ENCODE measurements at places on chromosomes 16 and 17.

DNA sequence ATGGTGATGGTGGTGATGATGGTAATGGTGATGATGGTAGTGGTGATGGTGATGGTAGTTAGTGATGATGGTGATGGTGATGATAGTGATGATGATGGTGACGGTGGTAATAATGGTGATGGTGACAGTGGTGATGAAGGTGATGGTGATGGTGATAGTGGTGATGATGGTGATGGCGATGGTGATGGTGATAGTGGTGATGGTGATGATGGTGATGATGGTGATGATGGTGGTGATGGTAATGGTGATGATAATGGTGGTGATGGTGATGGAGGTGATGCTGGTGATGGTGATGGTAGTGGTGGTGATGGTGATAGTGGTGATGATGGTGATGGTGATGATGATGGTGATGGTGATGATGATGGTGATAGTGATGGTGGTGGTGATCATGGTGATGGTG is 148.7 kb upstream of the TNRC6C start:
- no peak for DNase-seq

DNA sequence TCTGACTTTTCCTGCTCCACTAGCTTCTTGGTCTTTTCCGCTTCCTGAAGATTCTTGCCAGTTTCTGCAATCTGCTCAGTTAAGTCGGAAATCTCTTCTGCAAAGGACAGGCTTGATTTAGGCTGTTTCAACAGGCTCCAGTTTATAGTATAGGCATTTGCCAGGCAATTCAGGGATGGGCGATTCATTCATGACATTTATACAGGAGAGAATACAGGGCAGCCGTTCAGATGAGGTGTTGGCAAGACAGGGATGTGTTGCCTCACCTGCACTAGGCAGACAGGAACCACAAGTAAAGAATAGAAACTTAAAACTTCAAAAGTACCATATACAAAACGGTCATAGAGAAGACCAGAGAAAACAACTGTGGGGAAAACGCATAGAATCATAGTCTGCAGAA is 61.7 kb downstream of the MYH13 start:
- no peak for DNase-seq

DNA sequence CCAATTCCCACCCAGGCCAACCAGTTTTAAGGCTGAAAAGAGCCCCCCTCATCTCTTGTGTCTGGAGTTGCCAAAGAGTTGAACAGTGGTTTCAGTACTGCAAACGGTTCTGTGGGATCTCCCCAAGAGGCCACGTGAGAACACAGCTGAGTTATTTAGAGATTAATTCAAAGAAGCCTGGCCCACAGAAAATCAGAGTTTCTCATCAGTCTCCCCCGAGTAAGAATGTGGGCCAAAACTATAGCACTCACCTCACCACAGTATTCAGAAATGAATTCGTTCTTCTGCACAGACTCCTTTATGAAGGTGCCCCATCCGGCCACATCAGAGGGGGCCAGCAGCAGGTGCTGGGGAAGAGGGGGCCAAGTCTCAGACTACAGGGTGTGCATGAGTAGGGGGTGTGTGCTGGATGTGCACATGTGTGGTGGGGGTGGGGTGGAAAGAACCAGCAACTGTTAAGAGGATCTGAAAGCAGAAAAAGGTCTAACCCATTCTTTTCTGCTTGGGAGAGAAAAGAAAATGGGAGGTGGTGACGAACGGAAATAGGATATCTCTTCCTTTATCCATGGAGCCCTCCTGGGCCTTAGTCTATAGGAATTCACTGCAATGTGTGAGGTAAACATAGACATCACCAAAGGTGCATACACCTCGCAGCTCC is 22.6 kb downstream of the CNTNAP1 start:
- no peak for DNase-seq

GRCh38 chr16:86956437-86956836 is 360.8 kb downstream of the C16orf95 start:
- DNase-seq: no peak

GRCh38 chr16:89563639-89564392 is 3.3 kb downstream of the RPL13 start:
- DNase-seq: no peak

- DNase-seq: peak; percentile 63
These were observed 10.5 kb downstream of the CCR7 start for GRCh38 chr17:40554646-40555295.

- no peak for DNase-seq
These were observed 96.4 kb upstream of the SHISA6 start for GRCh38 chr17:11144358-11145233.

DNA sequence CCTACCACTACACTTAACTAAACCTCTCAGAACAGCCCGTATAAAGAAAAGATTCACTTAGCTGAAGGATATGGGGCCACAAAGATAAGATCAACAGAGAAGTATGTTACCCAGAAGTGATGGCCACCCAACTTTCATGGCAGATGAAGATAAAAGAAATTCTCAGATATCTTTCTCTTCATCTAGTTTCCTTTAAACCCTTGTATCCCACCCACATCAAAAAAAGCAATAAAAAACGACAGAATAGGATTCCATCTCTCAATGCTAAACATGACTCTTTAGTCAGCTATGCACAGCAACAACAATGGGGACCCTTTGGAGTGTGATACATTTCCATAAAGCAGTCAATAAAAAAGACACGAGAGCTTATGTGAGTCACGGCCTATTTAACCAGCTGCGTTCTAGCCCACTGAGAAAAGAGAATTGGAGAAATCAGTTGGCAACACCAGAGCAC is 86.6 kb downstream of the SNX11 start:
- DNase-seq: no peak

GRCh38 chr17:81065500-81065899 is 30.5 kb downstream of the BAIAP2 start:
- no peak for DNase-seq

DNA sequence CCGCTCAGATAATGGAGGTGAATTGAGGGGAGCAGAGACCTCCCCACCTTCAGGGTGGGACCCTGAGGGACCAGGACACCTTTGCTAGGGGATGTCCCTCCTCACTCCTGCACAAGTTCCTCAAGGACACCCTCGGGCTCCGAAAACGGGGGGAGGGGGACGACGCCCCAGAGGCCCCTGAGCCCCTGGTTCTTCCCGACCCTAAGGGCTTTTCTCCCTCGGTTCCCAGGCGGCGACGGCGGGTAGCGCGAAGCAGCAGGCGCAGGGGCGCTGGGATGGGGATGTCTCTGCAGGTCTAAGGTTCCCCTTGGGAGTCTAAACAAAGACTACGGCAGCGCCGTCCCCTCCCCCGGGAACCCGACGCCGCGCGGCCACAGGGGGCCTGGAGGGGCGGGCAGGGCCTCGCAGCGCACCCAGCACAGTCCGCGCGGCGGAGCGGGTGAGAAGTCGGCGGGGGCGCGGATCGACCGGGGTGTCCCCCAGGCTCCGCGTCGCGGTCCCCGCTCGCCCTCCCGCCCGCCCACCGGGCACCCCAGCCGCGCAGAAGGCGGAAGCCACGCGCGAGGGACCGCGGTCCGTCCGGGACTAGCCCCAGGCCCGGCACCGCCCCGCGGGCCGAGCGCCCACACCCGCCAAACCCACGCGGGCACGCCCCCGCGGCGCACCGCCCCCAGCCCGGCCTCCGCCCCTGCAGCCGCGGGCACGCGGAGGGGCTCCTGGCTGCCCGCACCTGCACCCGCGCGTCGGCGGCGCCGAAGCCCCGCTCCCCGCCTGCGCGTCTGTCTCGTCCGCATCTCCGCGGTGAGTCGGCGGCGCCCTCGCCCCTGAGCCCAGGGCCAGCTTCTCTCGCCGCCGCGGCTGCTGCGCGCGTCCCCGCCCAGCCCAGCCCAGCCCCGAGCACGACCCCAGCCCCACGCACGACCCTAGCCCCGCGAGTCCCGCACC is 36.7 kb upstream of the NDRG4 start:
- DNase-seq: no peak

- DNase-seq: no peak
These were observed 110.0 kb downstream of the N4BP1 start for GRCh38 chr16:48499923-48500381.

DNA sequence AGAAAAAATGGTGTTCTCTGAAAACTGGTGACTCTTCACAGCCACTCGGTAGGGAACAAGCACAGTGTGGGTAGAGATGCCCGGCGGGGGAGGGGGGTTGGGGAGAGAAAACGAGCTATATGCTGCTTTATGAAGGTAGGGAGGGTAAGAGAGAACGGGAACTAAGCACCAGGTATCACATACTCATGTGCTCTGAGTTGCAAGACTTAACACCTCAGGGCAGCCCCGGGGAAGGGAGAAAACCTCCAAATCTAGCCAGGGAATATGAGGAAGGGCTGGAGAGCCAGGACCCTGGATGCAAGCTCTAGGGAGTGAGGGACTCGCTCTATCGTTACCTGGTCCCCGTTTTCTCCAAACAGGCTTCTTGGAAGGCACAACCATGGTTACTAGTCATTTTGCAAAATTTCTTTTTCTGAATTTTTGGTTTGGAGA is 35.3 kb downstream of the HIC1 start:
- DNase-seq: no peak

DNA sequence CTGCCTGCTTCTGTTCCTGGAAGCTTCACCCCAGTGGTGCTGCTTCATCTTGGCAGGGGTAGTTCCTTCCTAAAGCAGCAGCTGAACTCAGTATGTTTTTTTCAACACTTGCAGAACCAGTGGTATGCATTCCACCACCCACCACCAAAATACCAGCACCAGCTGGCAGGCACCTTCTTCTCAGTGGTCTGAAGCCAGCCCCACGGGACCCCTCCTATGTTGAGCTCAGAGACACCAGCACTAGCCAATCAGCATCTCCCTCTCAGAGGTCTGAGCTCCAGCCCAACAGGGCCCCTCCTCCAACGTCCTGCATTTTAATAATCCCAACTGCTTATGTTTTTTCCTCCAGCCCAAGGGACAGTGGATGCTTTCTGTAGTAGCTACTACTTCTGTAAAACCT is 299.6 kb upstream of the CCL2 start:
- DNase-seq: no peak

- DNase-seq: no peak
These were observed 166.6 kb downstream of the PHKB start for GRCh38 chr16:47627721-47628120.

DNA sequence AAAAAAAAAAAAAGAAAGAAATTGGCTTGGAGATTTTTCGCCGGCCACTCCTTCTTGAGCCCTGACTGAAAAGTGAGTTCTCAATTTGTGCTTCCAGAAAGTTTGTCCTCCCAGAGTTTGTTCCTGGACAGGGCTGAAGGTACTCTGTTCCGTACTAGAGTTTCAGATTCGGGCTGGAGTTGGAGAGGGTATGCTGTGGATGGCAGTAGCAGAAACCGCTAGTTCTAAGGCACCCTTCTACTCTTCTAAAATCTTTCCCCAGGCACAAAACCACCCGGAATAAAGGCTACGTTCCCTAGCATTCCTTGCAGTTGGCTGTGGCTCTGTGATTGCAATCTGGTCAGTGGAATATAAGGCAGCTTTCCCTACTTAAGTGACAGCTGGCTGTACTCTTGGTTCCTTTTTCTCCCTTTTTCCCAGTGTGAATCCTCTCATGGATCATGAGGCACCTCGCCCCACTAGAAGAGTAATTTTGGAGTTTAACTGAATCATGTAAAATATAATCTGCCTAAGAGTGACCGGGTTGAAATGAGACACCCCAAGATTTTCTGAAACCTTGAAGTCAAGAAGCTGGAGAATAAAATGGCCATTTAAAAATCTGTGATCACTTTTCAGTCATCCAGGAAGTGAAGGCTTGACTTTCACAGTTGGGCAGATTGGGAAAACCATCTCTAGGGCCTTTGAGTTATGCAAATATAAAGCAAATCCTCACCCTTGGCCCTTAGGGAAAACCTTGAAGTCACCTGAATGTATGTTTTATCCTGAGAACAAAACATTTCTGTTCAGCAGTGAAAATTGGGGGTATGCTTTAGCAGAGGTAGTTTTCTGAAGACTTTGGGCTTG is 901 bp upstream of the HEATR6 start:
- no peak for DNase-seq

DNA sequence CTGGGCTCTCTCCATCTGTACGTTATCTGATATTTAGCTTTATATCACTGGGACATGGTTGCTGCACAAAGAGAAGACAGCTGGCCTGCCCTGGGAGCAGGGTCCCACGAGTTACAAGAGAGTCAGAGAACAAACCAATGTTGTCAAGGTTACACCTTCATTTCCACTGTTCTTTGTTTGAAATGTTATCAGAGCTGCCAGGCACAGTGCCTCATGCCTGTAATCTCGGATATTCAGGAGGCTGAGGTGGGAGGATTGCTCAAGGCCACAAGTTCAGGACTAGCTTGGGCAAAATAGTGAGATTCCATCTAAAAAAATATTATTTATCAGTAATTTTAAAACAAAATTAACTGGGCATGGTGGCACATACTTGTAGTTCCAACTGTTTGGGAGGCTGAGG is 34.6 kb downstream of the ATP6V0A1 start:
- no peak for DNase-seq

DNA sequence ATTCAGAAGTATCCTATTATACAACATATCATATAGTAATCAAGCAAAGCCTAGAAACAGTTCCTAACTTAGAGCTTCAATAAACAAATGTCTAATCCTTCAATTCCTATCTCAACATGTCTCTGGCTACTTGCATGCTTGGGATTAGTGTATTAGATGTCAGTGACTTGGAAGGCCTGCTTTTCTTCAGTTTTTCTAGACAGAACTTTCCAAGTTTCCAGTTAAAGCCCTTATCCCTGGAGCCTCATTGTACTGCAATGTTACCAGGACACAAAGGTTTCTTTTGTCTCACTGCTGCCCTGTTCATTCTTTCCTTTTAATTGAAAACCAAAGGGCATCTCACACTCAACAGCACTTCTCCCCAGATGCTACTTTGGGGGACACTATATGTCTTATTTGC is 16.5 kb downstream of the PSME3IP1 start:
- no peak for DNase-seq

DNA sequence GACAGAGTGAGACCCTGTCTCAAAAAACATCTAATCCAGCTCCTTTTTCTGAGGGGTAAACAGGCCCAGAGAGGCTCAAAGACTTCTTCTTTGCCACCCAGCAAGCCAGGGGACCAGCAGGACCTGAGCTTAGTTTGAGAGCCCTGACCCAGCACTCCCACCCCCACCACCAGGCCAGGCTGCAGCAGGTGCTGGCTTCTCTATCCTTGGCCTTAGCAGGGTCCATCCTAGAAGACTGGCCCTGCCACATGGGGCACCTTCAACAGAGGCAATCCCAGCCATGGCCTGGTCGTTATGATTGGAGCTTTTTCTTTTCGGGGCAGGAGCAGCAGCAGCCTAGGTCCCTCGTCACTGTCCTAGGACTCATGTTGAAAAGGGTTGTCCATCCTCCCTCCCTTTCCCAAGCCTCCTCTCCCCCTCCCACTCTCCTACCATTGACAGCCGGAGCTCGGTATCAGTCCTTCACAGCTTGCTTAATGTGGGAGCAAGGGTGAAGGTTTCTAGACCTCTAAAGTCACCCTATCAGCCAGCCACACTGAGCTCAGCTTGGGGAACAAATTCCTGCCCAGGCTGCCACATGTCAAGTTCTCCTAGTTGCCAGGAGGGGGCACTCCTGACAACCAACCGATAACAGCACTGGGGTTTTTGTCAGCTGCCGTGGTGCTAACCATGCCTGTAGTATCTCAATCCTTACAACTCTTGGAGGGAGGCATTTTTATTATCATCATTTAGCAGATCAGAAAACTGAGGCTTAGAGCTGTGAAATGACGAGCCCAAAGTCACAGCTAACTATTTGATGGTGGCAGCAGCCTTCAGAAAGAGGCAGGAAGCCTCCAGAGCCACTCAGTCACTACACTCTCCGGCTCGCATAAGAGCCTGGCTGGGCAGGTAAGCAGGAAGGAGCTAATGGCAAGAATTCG is 11.2 kb downstream of the MRPL27 start:
- DNase-seq: peak; percentile 31
